ENCODE measurements at places on chromosomes 3 and 15.

DNA sequence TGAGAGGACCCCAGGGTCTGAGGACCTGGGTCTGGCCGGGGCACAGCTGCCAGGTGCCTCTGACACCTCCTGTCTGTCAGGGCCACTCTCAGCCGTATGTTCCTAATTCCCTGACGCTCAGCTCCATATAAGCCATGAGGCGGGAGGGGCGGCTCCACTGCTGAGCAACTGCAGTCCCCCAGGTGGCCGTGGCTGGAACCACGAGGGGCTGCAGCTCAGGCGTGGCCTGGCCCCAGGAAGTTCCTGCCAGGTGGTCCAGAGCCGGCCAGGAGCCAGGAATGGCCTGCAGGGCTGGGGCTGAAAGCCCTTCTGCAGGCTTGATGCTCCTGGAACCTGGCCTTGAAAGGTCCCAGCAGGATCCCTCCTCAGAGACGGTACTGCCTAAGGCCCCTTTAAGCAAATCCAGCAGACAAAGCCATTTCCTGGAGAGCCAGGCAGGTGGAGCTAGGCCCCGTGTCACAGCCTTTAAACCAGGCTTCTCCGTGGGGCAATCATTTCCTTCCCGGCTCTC lies 118.0 kb downstream of the CHSY1 start:
- no peak for DNase-seq

DNA sequence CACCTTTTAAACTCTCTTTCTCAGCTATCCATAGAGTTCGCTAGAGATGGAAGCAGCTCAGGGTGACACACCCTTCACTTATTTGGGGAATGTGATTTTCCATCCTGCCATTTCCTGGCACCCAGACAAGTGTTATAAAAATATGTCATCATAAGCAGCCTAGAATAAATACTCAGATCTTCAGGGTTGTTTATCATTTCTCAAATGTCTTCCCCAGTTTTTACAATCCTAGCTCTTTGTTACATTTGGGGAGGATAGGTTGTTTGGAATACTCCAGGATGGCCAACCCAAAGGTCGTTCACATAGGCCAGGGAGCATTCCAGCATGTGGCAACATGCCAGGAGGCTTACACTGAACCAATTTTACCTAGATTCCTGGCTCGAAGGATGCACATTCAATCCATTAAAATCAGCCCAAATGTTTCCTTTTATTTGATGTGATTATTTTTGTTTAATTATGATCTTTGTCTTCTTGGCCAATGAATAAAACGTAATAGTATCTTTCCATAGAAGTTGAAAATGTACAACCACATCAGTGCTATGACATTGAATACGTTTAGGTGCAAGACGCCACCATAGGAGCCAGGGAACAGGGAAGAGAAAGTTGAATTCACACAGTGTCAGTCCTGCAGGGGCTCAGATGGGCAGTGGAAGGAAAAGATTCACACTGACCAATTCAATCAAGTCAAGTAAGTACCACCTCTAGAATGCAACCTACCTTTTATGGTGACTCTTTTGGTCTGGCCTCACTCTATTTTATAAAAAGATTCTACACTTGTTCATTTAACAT lies 537.7 kb upstream of the MDFIC2 start:
- peak; percentile 95 for DNase-seq

- no peak for DNase-seq
Observed at GRCh38 chr15:67495585-67495984, 25.3 kb upstream of the C15orf61 start.

DNA sequence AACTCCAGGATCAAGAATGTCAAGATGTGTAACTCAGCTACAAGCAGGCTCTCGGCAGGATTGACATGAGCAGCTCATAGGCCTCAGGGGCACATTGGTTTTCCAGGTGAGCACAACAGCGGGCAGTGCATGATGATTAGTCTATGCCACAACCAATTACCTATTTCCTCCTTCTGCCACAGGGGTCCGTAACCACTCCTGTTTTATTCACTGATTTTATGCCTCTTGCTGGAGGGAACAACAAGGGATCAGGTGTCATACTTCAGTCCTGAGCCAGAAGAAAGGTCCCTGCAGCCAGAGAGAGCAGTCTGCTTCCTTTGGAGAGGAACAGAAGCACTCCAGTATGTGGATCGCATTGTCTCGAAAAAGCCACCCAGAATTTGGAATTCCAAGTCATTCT lies 35.1 kb upstream of the PTPRG start:
- no peak for DNase-seq

DNA sequence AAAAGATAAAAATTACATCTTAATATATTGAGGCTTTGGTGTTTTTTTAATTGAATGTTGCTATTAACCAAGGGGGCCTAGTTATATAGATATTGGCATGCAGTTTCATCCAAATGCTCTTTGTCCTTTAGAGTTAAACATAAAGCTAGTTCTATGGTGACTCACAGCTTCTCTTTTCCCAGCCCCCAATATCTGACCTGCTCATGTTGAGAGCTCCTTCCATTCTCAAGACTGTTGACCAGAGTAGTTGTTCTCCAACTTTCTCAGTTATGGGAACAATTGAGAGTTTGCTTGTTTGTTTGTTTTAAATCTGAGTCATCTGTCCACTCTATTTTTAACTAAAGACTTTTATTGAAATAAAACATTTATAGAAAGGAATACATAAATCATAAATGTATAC lies 15.8 kb upstream of the RARB start:
- no peak for DNase-seq

DNA sequence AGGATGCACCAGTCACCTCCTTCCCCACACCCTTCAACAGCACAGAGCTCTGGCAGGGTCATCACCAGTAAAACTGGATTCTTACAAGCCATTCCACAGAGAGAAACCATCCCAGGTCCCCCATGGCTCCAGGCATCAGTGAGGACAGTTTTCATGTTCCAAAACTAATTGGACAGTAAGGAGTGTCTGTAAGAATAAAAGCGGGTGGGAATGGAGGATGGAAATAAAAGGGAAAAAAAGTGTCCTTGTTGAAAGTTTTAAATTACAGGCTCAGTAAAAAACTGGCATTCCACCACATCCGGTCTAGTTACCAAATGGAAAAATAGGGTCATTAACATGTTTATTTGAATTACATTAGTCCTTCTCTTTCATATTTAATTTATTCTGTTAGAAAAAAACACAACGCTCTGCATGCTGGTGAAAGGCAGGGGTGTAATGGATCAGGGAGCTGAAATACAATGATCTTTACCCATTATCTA lies 117.4 kb downstream of the TIGIT start:
- no peak for DNase-seq

- no peak for DNase-seq
Observed at GRCh38 chr3:124592658-124593441, 137.4 kb upstream of the UMPS start.

Measured in cardiac muscle cell (in vitro differentiated cells and primary cell).